ENCODE measurements at places on chromosomes 12 and 14. TPM values are rescaled to one million over a fixed set of nuclear protein-coding genes. Genes with fewer than 3 reads are reported as not detected.

The FSCB gene
- not detected for polyA plus RNA-seq

The RHOJ gene
- polyA plus RNA-seq, result 15.8 TPM

The KRT79 gene
- not detected for polyA plus RNA-seq

The TSHR gene
- polyA plus RNA-seq, result 0.16 TPM

The RGS6 gene
- polyA plus RNA-seq, result 1.4 TPM

GRCh38 chr14:20618271-20618749, 23.2 kb downstream of the OR6S1 start:
- no peak for DNase-seq

DNA sequence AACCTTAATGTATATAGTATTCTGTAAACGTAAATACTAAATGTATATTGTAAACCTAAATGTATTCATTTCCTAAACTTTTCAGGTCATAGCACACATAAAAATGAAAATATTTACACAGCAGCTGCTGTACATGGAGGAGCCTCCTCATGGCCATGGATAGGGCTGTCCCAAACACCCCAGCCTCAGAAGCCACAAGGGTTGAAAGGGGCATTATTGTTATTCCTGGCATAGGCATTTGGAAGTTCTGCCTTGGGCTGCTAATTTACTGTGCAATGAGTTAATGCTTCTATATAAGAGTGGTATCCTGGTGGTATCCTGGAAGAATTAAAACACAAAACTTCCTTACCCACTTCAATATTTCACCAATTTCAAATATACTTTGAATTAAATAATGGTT, 159.4 kb downstream of the SLC5A8 start:
- no peak for DNase-seq

DNA sequence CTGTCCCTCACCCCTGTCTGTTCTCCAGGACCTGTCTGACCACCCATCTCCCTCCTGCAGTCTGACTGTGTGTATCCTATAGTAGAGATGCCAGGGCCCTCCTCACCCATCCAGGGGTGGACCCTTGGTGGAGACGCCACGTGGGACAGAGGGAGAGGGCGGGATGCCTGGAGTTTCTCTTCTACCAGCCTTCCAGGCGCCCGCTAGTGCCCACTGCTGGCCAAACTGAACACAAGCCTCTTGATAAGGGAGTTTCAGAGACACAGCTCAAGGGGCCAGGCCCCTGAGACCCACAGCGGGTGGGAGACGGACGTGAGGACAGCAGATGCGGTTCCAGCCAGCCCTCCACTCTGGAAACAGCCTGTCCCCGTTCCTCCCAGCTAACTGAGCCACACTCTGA, 147.3 kb downstream of the RBM19 start:
- DNase-seq, result no peak

- DNase-seq, result no peak
Observed at GRCh38 chr12:107845226-107845979, 70.9 kb downstream of the ASCL4 start.

DNA sequence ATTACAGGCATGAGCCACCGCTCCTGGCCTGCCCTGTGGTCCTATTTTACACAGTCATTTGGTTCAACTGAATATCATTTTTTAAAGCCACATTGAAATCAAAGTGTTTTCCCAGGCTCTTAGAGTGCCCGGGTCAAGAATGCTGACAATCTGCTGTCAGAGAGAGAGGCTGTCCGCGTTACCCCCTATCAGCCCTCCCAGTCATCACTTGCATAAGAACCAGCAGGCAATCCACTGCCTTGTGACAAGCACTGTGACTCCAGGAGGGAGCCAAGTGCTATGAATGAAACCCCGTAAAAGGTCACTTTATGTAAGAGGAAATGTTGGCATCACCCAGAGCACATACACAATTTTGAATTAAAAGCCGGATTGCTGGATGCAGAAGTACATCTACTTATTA, 13.5 kb downstream of the PHLDA1 start:
- no peak for DNase-seq

DNA sequence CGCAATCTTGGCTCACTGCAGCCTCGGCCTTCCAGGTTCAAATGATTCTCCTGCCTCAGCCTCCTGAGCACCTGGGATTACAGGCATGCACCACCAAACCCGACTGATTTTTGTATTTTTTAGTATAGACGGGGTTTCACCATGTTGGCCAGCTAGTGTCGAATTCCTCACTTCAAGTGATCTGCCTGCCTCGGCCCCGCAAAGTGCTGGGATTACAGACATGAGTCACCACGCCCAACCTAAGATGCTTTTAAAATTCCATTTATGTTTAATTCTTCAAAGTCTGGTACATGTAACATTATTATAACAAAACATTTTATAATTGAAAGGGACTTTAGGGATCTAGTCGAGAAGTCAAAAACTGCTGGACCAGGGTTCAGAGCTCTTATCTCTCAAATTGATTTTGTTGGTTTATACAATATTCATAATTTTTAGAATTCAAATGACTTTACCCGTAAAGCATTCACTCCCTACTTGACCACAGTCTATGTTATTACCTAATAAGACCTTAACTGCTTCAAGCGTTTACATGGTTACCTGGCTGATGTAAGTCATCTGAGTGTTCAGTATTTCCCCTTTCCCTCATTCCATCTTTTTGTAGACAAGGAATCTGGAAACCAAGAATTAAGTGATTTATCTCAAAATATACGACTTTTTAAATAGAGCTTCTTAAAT, 28.2 kb downstream of the RAP1B start:
- no peak for DNase-seq

DNA sequence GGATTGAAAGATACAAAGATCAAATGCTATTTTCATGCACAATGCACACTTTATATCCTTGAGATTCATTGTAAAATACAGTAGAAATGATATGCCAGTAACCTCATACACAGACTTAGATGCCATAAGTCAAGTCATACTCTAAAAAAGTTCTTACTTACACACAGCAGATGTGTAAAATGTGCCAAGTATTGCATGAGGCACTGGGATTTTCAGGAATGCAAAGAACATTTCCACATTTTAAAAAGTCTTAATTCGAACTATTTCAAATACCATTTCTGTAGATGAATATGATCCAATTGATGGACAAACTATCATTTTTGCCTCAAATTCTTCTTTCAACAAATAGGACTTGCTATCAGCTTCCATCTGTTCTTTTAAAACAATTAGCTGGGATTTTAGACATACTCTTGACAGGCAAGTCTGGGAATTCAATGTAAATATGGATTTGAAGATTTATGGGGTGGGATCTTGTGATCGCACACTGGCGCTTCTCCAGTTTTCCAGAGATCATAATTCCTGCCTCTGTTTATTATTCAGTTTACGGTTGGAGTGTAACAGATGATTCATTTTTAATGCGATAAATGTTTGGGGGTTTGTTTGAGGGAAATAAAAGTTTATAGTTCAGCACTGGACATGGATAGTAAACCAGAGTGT, 183.8 kb downstream of the PAX9 start:
- no peak for DNase-seq

DNA sequence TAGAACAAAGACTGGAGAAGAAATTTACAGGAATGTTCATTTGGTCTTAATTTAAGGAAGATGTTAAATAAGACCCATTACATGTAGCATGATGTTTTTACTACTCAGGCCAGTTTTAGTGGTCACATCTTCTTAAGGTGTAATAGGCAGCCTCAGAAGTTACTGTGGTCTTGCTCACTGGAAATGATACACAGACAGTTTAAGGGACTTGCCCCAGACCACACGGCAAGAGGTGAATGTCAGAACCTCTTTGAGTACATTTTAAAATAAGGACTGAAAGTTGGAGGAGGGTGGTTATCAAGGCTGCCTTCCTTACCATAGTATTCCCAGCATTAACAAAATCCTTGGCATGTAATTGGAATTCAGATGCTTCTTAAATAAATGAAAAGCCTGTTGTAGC, 37.9 kb downstream of the LRRK2 start:
- DNase-seq, result no peak

DNA sequence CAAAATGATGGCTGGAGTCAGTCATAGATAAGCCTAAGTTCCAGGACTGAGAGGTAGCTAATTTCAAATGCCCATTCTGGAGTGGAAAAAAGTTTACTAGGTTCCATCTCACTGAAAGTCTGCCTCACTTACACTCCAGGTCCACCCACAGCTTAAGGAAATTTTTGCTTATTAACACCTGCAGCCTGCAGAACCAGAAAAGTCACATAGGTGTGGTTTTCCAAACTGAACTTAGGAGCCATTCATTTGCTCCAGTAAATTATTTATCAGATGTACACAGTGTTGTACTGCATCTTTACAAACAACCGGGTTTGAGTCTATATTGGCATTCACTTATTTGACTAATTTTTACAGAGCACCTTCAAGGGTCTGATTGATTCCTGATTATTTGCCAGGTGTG, 157.4 kb upstream of the ARID2 start:
- no peak for DNase-seq

- no peak for DNase-seq
Observed at GRCh38 chr12:49260571-49261363, 4.1 kb upstream of the TUBA1C start.

DNA sequence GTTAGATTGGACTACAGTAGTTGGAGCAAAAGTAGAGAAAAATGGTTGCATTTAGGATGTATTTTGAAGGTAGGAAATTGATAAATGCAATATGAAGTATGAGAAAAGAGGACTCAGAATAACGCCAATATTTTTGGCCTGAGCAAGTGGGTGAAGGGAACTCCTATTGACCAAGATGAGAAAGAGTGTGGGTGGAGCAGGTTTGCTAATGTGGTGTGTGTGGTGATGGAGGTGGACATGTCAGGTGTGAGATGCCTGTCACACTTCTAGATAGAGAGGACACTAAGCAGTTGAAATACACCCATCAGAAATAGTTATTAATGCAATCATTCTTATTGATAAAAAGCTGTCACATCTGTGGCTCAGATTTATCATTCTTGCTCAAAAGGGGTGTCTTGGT, 7.3 kb downstream of the GUCY2C start:
- DNase-seq, result no peak

GRCh38 chr14:62455446-62455845, 589.8 kb downstream of the KCNH5 start:
- DNase-seq, result no peak

DNA sequence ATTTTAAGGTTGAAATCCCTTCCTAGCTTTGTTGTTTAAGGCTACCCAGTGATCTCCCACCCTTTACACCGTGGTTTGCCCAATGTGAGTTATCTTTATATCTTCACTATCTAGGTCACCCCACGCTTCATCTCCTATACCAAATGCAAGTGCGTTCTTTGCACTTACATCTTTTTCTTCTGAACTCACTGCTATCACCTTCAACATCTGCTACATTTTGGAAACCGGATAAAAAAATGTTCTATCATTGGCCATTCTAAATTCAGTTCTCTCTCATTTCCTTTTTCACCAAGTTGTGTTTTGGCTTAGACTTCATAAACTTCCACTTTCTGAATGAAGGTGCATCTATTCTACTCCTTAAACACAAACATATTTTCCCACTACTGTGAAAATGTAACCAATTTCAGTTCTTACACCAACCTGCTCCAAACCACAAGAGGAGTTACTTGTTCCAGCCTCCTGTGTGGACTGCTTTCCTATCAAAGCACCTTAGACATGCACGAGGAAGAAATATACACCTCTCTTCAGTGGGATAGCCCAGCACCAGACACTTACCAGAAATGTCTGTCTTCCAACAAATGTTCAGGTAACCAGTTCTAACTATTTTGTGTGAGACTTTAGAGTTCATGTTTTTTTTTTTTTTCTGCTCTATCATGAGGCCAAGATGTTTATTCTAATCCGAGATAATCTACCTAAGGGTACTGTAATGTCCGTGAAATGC, 21.9 kb downstream of the CLEC9A start:
- no peak for DNase-seq

DNA sequence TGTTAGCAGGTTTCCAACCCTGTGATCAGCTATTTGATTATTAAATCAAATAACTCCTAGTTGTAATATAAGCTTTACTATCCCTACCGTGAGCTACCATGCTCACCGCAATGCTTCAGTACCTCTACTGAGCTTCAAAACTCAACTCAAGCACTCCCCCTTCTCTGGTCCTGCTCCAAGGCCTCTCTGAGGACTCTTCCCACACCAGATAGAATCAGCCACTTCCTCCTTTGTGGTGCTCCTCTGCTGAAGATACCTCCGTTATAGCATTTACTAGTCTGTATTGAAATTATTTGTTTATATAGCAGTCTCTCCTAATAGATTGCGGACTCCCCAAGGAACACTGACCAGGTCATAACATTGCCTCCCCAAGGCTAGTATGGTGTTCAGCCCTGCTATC, 17.5 kb downstream of the AREL1 start:
- no peak for DNase-seq

DNA sequence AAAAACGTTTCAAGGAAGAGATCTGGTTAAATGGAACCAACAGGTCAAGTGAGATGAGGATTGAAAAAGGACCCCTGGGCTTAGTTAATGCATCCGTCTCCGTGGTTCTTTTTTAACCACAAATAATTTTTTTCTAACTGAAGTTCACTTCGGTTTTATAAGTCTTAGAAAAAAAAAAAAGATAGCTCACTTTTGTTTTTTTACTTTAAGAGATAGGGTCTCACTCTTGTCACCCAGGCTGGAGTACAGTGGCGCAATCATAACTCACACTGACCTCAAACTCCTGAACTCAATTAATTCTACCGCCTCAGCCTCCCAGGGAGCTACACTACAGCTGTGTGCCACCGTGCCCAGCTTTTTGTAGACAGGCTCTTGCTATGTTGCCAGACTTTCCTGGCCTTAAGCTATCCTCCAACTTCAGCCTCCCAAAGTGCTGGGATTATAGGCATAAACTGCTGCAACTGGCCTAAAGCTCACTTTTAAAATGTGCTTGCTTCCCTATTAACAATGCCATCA, 11.8 kb downstream of the HNRNPC start:
- no peak for DNase-seq

GRCh38 chr14:32688941-32689340, 249.7 kb upstream of the NPAS3 start:
- DNase-seq, result no peak

DNA sequence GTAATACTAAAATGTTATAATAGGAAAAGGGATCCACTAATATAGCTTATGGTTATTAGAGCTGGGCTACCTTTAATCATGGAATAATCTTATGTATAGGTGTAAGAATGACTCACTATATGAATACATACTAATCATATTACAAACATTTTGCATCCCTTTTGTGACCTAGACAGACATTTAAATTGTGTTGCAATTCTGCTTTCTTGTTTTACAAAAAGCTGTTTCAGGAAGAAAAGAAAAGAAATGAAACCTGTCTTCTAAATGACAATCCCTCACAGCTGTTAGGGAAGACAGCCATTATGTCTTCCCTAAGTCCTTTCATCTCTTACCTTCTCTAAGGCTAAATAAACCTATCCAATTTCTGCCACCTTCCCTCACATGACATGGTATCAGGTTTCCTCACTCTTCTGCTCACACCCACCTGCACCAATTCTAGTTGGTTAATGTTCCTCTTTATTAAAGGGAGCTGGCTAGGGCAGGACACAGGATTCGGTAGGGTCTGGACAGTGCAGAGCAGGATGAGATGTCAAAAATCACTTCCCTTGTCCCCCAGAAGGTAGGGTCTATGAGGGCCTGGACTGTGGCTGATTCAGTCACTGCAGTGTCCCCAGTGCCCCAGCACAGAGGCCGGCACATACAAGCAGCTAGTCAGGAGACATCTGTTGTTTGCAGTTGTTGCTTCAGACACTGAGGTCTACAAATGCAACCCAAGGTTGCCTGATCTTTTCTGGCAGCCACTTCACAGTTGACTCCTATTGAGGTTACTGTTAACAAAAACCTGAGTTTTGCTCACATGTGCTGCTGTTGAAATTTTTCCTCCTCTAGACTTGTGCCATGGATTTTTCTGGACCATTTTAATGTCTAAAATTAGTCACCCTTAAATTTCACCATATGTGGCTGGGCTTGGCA, 3.7 kb downstream of the DHRS7 start:
- DNase-seq, result no peak
